ENCODE measurements at places on chromosomes 7 and 10. TPM values are rescaled to one million over a fixed set of nuclear protein-coding genes. Genes with fewer than 3 reads are reported as not detected.

DNA sequence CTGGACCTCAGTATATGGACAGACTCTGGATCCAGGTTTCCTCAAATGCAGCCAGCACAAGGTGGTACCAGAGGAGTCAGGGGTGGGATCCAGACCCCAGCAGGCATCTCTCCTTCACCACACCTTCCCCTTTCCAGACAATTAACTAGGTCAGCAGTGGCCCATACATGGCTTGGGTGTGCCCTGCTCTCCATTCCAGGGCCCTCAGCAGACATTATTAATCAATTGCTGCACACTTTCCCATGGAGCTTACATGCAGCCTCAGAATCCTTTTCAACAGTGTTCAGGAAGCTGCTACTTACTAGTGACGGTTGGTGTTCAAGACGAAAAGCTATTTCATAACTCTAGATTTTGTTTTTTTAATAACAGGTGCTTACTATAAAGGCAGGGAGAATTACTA is 6.0 kb downstream of the COL13A1 start:
- no peak for DNase-seq

GRCh38 chr7:25988640-25989039 is 163.4 kb upstream of the NFE2L3 start:
- DNase-seq, result no peak

- no peak for DNase-seq
Observed at GRCh38 chr10:50876429-50876828, 9.0 kb downstream of the A1CF start.

GRCh38 chr7:98719396-98719795 is 102.3 kb downstream of the NPTX2 start:
- no peak for DNase-seq

GRCh38 chr10:79207726-79208125 is 139.0 kb downstream of the ZMIZ1 start:
- no peak for DNase-seq

DNA sequence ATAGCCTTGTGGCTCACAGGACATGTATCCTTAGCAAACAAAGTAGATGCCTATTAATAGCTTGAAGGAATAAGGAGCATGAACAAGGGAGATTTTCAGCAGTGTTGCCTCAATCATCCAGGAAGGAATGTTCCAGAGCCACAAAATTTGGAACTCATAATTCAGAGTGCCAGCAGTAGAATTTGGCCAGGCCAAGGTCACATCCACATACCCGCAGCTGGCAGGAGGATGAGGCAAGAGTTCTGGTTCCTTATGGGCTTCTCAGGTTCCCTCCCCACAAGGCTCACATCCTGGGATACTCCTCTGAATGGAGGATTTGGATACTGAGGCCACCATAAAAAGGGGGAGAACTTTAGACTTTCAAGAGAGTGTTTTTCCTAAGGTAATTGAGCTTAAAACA is 45.8 kb downstream of the SUFU start:
- no peak for DNase-seq

Gene CDK1
- 0.97 TPM for total RNA-seq

Gene TAC1
- not detected for total RNA-seq

Gene ST8SIA6
- total RNA-seq, result 7.5 TPM

Gene MACC1
- 0.79 TPM for total RNA-seq
